ENCODE measurements at places on chromosomes 16 and 17. TPM values are rescaled to one million over a fixed set of nuclear protein-coding genes. Genes with fewer than 3 reads are reported as not detected.

PHKB gene
- 52.1 TPM for total RNA-seq

USH1G gene
- total RNA-seq, result not detected

PPP1R27 gene
- not detected for total RNA-seq

ADCY7 gene
- total RNA-seq, result 75.9 TPM

TERB1 gene
- 0.42 TPM for total RNA-seq

HCRT gene
- total RNA-seq, result not detected

TEKT1 gene
- total RNA-seq, result not detected

PROCA1 gene
- 0.94 TPM for total RNA-seq

CPPED1 gene
- 40.0 TPM for total RNA-seq

RPGRIP1L gene
- 0.84 TPM for total RNA-seq

GINS2 gene
- total RNA-seq, result 0.42 TPM

RAMP2 gene
- total RNA-seq, result not detected

SDK2 gene
- total RNA-seq, result 2.0 TPM

OR4D1 gene
- 0.42 TPM for total RNA-seq

NUDT21 gene
- 67.6 TPM for total RNA-seq

ASPHD1 gene
- not detected for total RNA-seq

KRTAP4-3 gene
- total RNA-seq, result not detected

KIF2B gene
- total RNA-seq, result not detected

MFAP4 gene
- total RNA-seq, result not detected

ITGA2B gene
- total RNA-seq, result 54.5 TPM

DNAH2 gene
- total RNA-seq, result under 0.01 TPM

ZNF385C gene
- 0.10 TPM for total RNA-seq

OR1F1 gene
- not detected for total RNA-seq

CCDC102A gene
- 1.9 TPM for total RNA-seq
